CD4-positive, alpha-beta T cell treated with Interleukin-15 for 4 hours (primary cell): ENCODE measurements at places on chromosomes 16 and 17.

DNA sequence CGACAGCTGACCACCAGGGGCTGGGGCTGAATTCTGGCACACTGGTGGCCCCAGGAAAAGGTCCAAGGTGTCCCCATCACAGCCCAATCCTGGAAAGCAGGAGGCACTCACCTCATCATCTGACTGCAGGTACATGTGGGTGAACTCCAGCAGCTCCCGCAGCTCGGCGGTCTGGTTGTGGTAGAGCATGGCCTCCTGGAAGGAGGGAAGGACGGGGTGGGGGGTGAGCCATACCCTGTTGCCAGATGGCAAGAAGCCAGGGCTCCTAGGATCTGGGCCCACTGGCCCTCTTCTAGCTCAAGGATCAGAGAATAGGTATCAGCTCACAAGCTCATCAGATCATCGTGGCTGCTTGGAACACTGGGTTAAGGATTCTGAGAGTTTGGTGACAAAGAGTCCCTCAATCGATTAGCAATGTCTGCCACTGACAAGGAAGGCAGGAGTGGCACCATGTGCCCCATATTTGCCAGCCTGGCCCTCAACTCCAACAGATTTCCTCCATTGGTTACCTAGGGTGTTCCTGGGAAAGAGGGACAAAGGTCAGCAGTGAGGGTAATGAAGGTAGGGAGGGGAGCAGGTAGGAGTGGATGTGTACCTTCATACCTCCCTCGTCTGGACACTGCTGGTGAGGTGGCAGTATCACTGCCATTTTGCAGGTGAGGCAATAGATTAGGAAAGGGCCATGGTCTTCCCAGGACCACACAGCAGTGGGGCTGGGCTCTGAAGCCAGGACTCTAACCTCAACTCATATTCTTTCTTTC lies 4.9 kb downstream of the P3H4 start:
- DNase-seq = no peak

GRCh38 chr16:10552998-10553491 lies 27.4 kb downstream of the EMP2 start:
- DNase-seq = peak; percentile 55

DNA sequence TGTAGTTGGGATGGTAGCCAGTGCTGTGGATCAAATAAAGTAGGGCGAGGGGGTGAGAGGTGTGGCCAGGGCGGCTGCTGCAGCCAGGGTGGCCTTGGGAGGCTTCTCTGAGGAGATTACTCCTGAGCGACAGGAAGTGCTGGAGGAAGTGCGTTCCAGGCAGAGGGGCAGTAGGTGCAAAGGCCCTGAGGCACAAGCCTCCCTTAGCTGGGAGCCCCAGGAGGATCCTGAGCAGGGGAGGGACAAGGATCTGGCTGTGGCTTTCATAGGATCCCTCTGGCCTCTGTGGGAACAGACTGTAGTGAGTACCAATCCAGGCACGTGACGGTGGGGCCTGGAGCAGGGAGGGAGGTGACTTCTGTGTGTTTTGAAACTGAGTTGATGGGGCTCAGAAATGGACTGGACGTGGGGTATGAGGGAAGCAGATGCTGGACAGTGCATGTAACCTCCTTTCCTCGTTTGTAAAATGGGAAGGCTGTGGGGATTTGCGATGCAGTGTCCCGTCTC lies 2.8 kb downstream of the LLGL1 start:
- DNase-seq = no peak

- DNase-seq = no peak
These were observed 22.3 kb downstream of the BAIAP2 start for GRCh38 chr17:81057079-81057730.

DNA sequence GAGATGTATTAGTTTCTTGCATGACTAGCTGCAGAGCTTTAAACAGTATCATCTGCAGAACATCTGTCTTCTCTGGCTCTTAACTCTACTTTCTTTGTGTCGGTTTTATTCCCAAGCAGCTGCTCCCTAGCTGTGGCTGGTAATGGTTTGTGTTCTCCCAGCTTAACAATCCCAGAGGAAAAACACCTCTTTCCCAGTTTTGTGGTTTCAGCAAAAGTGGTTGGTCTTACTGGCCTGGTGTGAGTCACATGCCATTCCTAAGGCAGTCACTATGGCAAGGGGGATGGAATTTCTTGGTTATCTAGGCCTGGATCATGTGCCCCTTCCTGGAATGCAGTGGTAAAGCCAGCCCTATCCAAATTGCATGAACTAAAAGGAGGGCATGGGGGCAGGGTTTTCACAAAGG lies 27.5 kb downstream of the OMG start:
- no peak for DNase-seq

- no peak for DNase-seq
These were observed 146.3 kb downstream of the TMEM132E start for GRCh38 chr17:34725725-34726124.

DNA sequence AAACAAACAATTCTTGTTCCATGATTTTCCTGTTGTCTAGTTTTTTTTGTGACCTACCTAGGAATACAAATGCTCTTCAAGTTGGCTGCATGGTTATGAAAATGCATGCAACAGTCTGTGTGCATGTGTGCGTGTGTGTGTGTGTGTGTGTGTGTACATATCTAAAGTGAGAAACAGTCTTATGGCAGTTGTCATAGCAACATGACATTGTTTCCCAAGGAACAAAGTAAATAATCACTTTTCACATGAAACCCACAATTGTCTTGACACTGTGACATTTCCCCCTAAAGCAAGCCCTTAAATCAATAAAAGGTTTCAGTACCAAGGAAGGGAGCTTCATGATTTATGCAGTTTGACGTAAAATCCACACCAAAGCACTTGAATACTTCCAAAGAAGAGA lies 758.4 kb downstream of the CDH8 start:
- no peak for DNase-seq

DNA sequence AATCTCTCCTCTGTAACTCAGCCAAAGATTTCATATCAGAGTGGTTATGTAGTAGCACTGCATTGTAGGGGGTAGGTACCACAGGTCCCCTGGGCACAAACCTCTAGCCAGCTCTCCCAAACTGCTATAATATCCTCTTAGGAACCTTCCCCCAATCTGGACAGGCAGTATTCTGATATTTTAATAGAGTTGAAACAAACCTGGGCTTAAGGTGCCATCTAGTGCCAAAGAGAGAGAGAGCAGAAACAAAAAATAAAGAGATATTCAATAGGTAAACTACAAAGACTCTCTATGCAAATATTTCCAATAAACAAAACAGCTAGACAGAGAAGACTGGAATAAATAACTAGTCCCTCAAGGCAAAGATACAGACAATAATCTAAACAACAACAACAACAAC lies 1070.0 kb downstream of the CDH11 start:
- DNase-seq = no peak

- DNase-seq = no peak
These were observed 13.2 kb upstream of the ALOX12B start for GRCh38 chr17:8100763-8101162.

- DNase-seq = peak; percentile 90
These were observed 3.6 kb downstream of the ZNF267 start for GRCh38 chr16:31876951-31877828.

DNA sequence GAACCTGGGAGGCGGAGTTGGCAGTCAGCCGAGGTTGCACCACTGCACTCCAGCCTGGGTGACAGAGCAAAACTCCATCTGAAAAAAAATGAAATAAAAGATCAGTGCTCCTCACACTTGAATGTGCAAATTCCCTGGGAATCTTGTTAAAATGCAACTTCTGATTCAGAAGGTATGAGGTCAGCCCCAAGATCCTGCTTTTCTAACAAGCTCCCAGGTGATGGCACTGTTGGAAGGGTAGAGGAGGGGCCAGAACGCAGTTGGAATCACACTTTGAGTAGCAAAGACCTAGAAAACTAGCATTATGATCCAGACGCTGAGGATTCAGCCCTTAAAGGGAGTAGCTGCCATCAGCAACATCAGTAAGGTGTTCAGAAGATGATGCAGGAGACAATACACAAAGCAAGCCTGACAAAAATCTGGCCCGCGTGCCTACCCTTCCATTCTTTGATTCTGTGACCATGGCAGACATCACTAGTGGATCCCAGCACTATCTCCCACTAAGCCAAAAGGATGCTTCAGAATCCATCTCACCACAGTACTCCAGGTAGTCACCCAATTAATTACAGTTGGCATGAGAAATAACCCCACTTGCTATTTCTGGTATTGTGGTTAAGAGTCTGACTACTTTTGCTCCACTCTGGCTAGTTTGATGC lies 33.1 kb upstream of the MEIOC start:
- no peak for DNase-seq

- DNase-seq = no peak
These were observed 17.5 kb upstream of the TFAP4 start for GRCh38 chr16:4290236-4290830.

GRCh38 chr17:75614006-75614405 lies 19.2 kb upstream of the SMIM5 start:
- DNase-seq = no peak

GRCh38 chr17:44074231-44074910 lies 3.8 kb downstream of the G6PC3 start:
- no peak for DNase-seq

DNA sequence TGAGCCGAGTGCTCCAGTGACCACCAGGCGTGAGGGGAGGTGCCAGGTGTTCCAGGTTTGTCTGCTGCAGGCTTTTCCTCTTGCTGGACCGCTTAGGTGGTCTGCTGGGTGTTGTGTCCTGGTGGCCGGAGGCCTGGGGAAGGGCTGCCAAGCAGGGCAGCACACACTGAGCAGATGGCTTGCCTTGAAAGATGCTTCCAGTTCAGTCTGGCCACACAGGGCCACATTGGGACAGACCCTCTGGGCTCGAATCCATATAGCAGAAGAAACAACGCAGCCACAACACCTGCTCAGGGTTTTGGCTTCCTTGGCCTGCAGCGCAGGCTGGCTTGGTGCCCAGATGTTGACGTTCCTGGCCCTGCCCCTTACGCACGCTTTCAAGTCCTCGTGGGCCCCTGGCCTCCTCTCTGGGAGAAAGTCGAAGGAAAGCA lies 24.8 kb downstream of the GINS2 start:
- no peak for DNase-seq

DNA sequence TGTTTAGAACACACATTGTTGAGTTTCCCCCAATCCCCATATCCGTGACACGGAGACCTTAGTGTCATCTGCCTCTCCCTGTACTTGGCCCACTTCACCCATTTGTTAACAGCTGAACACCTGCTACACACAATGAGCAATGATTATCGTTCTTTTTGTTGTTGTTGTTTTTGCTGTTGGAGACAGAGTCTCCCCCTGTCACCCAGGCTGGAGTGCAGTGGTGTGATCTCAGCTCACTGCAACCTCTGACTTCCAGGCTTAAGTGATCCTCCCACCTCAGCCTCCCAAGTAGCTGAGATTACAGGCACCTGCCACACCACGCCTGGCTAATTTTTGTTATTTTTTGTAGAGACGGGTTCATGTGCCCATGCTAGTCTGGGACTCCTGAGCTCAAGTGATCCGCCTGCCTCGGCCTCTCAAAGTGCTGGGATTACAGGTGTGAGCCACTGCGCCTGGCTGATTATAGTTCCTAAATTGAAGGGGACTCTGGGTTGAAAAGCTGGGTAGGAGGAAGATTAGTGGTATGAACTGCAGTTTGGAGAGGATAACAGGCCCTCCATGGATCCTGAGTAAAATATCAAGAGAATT lies 21.6 kb downstream of the NDE1 start:
- DNase-seq = no peak

DNA sequence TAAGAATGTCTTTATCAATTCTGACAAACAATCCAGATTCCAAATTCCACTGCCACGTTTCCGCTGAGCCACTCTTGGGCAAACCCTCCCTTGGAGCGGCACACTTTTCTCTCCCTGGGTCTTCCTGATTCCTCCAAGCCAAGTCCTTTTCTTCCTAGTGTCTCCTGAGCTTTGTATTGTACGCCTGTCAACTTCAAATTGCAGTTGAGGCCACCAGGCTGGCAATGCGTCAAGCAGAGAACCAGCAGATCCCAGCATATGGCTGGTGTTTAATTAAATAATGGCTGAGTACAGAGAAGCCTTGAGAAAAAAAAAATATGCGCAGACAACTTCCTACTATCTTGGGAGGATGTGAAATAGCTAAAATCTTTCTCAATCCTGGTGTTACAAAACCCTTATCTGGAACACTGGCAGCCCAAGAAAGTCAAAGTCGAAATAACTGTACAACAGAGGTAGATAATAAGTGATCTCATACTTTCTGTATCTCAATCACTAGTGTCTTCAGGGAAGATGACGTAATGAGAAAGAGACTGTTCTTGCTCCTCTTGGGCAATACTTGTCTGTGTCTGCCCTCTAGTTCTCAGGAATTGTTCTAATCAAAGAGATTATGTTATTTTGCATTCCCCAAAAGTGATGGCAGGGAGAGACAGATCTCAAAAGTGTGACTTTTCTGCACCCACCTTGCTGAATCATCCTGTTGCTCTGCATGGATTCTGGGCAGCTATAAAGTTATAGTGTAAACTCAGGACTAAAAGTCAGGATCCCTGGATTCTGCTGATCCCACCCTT lies 15.0 kb downstream of the SMIM36 start:
- DNase-seq = no peak

GRCh38 chr16:66947302-66948065 lies 12.2 kb downstream of the CES2 start:
- DNase-seq = peak; percentile 87

DNA sequence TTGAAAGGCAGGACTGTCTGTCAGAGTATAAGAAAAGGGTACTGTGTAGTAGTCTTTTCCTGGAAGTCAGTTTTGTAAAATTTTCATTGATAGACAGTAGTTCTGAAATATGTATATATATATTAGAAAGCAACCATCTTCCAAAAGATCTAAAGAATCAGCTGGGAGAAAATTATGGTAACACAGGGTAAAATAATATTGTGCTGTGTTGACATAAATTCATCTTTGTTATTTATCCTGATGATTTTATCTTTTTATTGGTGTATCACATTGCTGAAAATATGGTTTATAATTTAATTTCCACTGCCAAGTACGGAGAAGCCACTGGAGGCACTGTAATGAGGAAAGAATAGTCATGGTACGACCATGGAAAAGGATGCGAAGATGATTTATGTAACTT lies 324.9 kb downstream of the CA10 start:
- DNase-seq = no peak

GRCh38 chr17:46766493-46767491 lies 51.7 kb downstream of the WNT3 start:
- DNase-seq = no peak

DNA sequence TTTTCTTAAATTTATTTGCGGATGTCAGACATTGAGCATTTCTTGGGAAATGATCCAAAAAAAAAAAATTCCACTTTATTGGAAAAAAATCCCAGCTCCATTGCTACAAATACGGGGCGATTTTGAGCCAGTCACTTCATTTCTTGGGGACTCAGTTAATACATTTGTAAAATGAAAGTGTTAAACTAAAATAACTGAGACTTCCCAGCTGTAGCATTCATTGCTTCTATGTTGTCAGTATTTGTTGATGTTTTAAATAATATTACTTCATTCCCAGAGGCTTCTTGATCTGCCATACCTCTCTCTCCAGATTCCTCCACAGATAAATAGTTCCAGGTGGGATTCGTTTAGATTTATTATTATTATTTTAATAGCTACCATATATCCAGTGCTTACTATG lies 77.1 kb upstream of the HS3ST3A1 start:
- no peak for DNase-seq

GRCh38 chr16:4765511-4766474 lies 1.2 kb downstream of the ZNF500 start:
- DNase-seq = no peak
